ENCODE measurements at places on chromosomes 1 and 21.

- DNase-seq, result no peak
Measured at GRCh38 chr1:83090195-83090594, 908.7 kb downstream of the TTLL7 start.

GRCh38 chr21:44765231-44766013 is 36.2 kb downstream of the UBE2G2 start:
- no peak for DNase-seq

- no peak for DNase-seq
Measured at GRCh38 chr1:230861489-230861888, 6.8 kb downstream of the C1orf198 start.

GRCh38 chr1:200206340-200206739 is 178.8 kb downstream of the NR5A2 start:
- no peak for DNase-seq

DNA sequence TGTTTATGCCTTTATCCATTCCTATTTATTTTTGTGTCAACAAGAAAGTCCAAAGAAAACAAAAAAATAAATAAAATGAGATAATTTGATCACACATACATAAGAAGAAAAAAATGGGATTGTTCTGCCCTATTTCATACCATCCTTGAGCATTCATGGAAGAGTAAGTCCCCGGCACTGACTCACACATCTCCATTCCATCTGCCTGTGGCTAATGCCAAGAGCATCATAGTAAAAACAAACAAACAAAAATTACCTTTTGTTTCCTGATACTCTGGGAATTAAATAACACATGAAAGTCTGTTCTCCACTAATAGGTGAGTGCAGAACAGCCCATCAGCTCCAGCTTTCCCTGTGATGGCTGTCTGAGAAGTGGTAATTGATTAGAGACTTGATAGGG is 48.1 kb upstream of the BACE2 start:
- DNase-seq, result no peak

DNA sequence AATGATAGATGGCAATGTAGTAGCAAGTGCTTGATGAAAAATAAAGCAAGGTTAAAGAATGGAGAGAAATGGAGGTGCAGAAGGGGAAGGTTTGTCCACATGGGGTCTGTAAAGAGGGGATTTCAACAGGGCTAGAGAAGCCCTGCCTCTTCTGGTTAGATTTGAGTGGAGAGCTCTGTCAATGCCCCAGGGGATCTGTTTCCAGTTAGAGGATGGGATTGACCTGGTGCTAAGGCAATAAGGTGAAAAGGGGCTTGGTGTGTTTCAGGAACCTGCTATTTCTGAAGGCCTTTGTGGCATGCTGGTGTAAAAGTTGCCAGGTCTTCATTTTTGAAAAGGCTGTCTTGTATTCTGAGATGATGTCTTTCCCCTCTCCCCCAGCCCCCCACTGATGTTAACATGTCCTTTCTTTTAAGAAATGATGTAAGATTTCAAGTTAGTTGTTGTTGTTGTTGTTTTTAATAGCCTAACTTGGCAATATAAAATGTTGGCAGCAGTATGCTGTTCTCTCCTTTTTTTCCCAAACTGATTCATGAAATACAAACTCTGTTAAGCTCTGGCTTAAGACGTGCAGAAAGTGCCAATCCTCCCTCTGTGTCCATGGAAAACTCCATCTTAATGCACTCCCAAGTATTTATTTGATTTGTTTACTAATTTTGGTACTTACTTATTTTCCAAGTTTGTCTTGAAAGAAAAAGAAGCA is 370.3 kb upstream of the ADGRL2 start:
- no peak for DNase-seq

DNA sequence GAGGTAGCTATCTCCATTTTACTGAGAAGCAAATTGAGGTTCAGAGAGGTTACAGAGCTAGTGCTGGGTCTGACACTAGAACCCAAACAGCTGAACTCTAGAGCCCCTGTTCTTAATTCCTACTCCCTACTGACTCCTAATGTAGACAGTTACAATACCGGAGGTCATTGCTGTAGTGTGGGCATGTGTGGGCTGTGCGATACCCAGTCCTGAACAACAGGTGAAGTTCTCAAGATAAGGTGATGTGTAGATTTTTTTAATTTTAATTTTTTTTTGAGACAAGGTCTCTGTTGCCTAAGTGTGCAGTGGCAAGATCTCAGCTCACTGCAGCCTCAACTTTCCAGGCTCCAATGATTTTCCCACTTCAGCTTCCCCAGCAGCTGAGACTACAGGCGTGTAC is 1.6 kb upstream of the RHOC start:
- no peak for DNase-seq

DNA sequence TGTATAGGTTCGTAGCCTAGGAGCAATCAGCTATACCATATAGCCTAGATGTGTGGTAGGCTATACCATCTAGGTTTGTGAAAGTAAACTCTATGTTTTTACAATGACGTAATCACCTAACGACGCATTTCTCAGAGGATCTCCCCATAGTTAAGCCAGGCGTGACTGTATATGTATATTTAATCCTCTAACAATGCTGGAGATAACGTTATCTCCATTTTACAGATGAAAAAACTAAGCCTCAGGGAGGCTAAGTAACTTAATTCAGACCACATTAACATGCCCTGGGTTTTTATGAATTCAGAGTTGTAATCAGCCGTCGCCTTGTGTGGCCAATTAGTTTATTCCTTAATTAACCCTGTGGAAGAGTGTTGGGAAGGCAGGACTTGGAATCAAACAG is 107.7 kb upstream of the PLXNA2 start:
- DNase-seq, result no peak

DNA sequence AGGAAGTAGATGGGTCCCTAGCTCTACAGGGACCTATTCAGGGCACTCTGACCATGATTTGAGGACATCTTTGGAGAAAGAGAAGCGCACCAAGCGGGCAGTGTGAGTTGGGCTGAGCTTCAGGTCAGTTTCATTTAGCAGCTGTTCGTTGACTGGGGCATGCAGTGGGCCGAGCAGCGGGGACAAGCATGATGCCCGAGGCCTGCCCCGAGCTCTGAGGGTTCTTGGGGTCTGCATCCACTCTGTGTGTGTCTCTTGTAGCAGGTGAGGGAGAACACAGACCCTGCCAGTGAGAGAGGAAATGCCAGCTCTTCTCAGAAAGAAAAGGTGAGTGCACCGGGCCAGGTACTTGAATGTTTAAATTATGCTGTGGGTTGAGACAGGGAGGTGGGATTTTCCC is 5.4 kb downstream of the THAP3 start:
- no peak for DNase-seq

DNA sequence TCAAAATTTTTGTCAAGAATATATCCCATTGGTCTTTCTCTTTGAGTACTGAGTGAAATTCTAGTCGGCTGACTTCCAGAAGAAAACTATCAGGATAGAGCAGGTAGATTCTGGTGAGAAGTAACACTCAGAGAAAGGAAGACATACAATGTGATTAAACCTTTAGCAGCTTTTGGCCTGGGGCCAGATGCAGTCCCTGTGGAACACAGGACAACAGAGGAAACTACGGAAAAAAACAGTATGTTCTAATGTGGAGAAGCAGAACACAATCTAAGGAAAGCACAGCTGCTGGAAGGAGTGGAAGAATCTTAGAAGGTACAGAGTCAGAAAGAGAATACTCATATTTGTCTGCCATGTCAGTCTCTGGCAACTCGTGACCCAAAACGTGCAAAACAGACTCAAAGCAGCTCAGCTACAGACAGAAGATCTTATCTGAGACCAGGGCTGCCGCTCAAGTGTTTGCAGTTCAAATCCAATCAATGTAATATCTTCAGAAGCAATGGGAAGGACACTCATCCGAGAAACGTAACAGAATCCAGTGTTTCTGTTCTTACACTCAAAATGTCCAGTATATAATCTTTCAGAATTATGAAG is 283.8 kb downstream of the MRPL39 start:
- DNase-seq, result no peak

DNA sequence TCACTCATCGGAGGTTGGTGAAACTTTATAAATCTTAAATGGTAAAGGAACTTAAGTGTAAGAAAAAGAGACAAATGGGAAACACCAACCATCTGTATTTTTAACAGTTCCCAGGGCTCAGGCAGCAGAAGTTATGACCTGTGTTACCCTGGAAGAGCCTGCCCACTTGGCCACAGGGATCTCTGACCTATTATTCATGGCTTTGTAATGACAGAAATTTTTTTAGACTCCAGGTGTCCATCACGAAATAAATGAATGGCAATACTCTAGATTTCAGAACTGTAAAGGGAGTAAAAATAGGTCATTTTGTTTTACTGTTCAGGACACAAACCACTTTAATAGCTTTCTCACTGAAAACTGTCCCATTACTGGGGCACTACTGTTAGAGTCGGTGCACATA is 389.8 kb downstream of the VAV3 start:
- DNase-seq, result no peak

GRCh38 chr1:79874289-79874688 is 867.8 kb upstream of the ADGRL4 start:
- DNase-seq, result no peak

DNA sequence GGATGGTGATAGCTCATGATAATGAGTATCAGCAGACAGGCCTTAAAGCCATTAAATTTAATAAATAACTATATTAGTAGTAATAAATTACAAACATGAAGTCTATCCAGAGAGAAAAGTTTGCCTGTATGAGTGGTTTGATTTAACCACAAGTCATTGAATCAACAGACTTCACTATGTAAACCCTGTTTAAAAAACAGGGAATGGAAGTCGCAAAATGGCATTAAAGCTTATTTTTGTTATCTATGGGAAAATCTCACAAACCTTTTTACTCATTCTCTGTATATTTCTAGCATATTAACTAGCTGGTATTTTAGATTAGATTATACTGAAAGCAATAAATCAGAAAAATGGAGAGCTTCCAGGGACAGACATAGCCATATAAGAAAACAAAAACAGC is 45.3 kb downstream of the SASS6 start:
- no peak for DNase-seq

GRCh38 chr1:75426688-75427087 is 184.2 kb downstream of the SLC44A5 start:
- DNase-seq, result no peak

DNA sequence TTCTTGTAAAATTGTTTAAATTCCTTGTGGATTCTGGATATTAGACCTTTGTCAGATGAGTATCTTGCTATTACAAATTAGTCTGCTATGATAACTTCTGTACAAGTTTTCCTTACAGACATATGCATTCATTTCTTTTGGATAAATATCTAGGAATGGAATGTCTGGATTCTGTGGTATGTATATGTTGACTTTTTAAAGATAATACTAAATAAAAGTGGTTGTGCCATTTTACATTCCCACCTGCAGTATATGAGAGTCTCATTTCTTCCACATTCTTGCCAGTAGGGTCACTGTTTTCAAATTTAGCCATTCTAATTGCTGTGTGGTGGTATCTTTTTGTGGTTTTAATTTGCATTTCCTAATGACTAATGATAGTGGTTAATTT is 53.9 kb downstream of the SYDE2 start:
- DNase-seq, result no peak

DNA sequence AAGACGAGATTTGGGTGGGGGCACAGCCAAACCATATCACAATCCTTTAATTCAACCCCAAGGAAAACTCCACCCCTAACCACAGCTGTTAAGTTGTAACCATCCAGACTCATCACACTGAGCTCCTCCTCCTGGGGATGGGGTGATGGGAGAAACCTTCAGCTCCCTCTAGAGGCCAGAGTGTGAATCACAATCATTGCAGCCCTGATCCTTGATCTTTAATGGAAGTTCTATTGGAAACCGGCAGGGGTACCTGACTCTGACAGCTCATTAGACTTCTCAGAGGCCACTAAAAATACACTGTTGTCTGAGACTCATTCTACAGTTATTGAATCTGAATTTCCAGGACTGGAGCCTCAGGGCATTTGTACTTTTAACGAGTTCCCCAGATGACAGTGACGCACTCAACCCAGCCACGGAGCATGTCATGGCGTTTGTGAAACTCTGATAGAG is 127.2 kb downstream of the IGSF21 start:
- no peak for DNase-seq

DNA sequence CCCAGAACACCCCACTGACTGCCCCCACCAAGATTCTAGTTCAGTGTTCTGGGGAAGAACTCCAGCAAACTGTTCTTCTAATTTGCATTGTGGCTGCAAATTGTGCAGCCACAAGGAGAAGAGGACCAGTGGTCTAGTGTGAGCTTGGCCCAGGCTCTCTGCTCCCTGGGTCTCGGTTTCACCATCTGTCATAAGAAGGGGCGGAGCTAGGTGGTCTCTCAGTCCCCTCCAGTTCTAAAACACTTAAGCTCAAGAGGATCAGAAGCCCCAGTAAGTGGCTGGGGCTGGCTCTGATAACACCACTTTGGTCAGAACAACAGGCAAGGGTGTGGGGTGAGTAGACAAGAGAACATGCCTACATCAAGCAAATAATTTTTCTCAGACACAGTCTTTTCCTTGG is 99.9 kb downstream of the BEND5 start:
- no peak for DNase-seq

DNA sequence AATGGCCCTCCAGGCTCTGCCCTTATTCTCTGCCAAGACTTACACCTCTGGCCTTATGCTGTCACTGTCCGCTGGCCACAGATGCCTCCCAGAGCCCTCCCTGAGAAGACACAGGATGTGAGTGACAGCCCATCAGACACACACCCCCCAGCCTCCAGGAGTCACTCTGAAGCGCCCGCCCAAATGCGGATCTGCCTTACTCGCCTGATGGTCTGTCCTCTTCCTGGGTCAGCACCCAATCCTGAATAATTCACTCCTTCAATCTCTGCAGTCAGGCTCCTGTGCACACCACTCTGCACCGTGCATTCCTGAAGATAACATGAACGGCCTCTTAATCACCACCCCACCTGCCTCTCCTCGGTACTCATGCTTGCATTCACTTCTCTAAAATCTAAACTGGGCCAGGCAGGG is 14.7 kb downstream of the CLSTN1 start:
- no peak for DNase-seq

Measured in CD4-positive, alpha-beta T cell treated with Interleukin-4 for 1 hour (primary cell).